ENCODE measurements at places on chromosomes 3 and 15.

DNA sequence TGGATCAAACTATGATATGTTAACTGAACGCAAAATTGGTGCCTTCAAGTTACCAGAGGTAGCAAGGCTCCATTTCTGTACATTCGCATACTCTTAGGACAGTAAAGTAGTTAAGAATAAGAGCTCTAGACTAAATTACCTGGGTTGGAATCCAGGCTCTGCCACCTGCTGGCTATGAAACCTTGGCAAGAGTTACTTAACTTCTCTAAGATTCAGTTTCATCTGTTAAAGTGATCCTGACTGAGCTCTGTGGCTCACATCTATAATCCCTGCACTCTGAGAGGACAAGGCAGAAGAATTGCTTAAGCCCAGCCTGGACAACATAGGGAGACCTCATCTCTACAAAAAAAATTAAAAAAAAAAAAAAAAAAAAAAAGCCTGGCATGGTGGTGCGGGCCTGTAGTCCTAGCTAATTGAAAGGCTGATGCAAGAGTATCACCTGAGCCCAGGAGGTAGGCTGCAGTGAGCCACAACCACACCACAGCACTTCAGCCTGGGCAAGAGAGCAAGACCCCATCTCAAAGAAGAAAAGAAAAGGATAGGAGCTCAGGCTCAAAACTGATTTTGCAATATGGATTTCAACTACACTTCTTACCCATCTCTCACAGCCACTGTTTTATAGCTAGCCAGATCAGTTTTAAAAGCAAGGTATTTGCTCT, 21.3 kb downstream of the GSK3B start:
- DNase-seq, result no peak

GRCh38 chr15:27491666-27492621, 521.0 kb downstream of the GABRG3 start:
- no peak for DNase-seq

DNA sequence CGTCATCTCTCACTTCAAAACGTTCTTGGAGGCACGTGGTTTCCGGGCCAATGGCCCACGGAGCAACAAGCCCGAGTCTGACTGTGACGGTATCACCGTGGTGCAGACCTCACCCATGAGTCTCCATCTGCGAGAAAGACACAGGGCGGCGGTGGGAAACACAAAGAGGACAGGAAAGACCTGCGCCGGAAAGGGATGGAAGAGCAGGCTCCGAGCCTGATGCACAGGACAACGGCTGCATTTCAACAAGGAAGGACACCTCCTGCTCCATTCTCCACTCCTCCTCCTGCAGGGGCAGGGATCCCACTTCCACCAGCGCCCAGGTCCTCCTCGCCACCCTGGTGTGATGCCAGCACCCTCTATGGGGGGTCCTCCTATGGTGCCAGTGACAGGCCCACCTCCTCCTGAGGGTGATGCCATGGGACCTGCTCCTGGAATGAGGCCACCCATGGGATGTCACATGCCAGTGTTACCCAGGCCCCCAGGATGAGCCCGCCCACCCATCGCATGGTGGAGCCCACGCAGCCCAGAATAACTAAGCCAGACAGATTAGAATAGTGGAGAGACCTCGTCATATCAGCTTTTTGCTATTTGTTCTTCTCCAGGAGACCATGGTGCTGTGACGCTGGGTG, 73.0 kb upstream of the PCSK6 start:
- DNase-seq, result no peak

DNA sequence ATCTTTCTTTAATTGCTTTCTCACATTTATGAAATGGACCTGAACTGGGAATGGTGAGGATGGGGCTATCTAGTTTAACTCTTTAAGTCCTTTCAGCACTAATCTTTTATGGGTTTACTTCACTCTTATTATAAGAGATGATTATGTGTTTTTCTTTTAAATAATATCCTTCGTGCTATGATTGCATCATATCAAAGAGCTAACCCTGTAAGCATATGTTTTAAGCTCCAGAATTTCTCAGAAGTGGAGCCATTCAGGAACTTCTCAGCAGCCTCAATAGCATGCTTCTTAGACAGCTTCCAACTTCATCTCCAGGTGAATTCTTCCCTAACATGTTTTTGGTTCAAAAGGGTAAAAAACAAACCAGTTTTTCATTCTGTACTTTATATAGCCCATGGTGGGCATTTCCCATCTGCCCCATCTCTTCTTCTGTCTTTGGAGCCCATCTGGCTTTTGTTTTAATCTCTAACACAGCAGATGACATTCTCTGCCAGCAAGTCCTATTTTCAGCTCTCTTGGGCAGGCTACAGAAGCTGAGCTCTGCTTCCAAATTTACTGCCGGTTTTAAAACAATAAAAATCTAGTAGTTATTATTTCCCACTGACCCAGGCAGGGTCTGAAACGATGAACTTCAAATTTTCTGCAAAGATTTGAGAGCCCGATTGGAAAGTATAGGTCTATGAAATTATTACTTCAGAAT, 26.8 kb upstream of the IL1RAP start:
- DNase-seq, result no peak

DNA sequence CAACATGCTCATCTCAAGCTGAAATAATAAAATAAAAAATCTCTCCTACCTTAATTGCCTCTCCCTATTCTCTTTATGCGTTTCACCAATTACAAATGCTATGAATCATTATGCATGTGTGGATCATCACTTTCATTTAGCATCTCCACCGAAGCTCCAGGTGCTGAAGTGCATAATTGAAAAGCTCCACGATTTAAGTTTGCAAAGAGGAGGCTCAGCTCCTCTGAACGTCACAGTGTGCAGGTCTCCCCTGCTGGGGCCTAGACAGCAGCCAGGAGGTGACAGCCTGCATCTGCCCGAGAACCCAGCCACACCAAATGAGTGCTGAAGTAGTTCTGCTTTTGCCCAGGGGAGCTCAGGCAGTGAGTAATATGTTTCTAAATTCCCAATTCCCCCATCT, 60.5 kb upstream of the GLCE start:
- DNase-seq, result no peak

DNA sequence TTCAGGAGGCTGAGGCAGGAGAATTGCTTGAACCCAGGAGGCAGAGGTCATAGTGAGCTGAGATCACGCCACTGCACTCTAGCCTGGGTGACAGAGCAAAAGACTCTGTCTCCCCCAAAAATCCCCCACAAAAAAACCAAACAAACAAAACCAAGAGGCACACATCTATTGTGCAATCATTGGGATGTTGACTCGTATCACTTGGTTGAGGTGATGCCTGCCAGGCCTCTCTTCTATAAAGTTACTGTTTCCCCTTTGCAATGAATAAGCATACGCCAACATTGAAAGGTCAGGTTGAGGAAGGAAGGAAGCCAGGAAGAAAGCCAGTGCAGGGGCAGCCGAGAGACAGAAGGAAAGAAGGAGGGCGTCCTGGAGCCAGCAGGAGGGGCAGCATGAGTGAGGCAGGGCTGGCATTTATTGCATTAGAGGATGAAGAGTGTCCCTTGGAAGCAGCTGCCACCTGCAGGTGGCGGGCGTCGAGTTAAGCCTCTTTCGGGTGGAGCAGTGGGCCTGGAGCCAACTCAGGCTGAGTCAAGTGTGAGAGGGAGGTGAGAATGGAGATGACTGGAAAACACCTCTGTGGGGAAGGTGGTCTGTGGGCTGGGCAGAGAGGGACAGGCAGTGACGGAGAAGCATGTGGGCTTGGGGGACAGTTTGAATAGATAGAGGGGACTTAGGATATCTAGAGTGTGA, 8.3 kb upstream of the CSPG4 start:
- DNase-seq, result no peak

- DNase-seq, result no peak
These were observed 122.6 kb upstream of the ATP2B2 start for GRCh38 chr3:10627884-10628572.

DNA sequence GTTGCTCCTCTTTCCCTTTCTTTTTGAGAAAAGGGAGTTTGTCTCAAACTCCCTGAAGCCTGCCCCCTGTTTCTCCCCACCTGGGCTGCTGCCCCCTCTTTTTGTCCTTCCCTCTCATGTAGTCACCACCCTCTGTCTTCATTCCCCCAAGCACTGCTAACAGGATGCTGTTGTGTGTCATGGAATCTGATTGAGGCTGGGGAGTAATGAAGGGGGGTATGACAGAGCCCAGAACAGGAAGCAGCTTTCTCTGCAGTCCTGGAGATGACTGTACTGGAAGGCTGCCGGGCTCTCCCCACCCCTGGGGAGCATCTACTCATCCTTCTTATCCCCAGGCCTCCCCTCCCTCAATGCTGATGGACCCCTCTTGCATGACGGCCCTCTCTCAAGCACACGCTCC, 181.6 kb downstream of the ABHD5 start:
- DNase-seq, result peak; percentile 71

DNA sequence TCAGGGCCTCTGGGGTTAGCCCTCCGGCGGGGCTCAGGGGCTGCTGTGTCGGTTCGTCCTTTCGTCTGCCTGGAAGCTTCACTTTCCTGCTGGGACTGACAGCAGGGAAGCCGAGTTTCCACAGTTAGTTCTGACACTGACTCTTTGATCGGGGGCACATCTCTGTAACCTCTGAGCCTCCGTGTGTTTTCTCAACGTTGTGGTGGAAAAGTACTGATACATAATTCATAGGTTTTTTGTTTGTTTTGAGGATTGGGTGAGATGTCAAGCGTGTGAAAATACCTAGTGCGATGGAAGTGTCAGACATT, 481 bp downstream of the AP4E1 start:
- no peak for DNase-seq

- DNase-seq, result no peak
These were observed 61.7 kb downstream of the XXYLT1 start for GRCh38 chr3:195209083-195209846.

GRCh38 chr3:43870120-43870519, 179.4 kb downstream of the ABHD5 start:
- DNase-seq, result peak; percentile 23

DNA sequence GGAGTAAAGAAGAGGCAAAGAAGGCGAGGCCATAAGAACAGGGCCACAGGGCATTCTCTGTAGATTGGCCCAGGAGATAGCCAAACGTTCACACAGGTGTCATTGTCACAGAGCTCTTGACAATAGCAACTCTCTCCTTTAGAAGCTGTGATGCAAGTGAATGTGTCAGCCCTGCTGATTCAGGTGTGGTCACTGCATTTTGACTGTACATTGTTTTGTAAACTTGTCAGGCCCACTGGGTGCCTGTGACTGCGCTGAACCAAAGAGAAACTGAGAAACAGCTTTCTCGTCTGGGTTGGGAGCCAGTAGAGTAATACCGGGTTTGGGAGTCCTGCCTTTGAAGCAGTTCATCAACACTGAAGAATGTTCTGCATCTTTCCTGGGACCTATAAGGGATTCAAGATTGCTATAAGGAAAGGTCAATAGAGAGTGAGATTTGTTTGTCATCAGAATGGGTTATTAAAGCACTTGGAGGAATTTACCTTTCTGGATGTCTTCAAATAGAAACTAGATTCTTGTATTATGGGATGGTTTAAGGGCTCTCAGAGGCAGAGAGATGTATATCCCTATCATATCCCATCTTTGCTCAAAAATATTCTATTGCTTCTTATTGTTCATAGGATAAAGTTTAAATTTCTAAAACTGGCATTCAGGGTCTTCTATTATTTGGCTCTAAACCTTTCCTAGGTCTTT, 45.4 kb downstream of the TMEM45A start:
- no peak for DNase-seq

GRCh38 chr15:38671006-38671387, 106.4 kb upstream of the RASGRP1 start:
- DNase-seq, result no peak

DNA sequence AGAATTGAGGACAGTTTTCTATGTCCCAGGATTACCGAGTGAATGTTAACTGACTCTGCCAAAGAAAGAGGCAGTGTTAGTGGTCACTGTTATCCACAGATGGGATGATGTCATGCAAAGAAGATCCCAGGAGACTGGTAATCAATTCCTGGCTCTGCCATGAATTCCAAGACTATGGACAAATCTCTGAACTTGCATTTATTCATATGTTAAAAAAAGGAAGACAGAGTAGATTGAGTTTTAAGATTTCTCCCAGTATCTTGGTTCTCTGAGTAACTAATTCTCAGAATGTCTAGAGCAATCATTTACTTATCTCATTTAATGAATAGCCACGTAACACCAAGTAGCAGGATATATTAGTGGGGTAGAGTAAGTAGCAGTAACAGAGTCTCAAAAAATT, 11.5 kb upstream of the MAP3K13 start:
- no peak for DNase-seq

- DNase-seq, result no peak
These were observed 40.0 kb downstream of the MAP4 start for GRCh38 chr3:47976135-47976732.
